ENCODE measurements at places on chromosomes 5 and 9.

- DNase-seq: no peak
These were observed 33.6 kb upstream of the HSD17B4 start for GRCh38 chr5:119418606-119419100.

- DNase-seq: no peak
These were observed 2.5 kb downstream of the LAMC3 start for GRCh38 chr9:131011274-131012022.

GRCh38 chr9:11872471-11872870, 820.7 kb upstream of the TYRP1 start:
- no peak for DNase-seq

- DNase-seq: no peak
These were observed 132.5 kb downstream of the MVB12B start for GRCh38 chr9:126459126-126459525.

- no peak for DNase-seq
These were observed 683.8 kb downstream of the LRRC70 start for GRCh38 chr5:63262185-63262981.

- no peak for DNase-seq
These were observed 24.3 kb upstream of the FAT2 start for GRCh38 chr5:151615431-151615830.

DNA sequence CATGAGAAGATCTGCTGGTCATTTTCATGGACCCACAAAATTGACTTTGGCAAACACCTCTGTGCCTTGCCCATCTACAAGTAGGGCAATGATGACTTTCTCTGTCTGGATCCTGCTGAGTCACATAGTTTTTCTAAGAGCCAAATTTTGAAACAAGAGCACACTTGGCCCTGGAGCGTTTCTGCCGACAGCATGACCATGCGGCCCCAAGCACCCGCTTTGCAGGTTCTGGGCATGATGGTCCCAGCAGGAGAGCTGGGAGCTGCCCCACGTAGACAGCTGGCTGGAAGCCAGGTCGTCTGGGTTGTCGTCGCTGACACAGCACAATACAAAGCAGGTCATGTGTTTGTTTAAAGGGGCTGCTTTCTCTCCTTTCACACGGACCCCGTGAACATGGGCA, 159.8 kb downstream of the SYK start:
- DNase-seq: no peak

DNA sequence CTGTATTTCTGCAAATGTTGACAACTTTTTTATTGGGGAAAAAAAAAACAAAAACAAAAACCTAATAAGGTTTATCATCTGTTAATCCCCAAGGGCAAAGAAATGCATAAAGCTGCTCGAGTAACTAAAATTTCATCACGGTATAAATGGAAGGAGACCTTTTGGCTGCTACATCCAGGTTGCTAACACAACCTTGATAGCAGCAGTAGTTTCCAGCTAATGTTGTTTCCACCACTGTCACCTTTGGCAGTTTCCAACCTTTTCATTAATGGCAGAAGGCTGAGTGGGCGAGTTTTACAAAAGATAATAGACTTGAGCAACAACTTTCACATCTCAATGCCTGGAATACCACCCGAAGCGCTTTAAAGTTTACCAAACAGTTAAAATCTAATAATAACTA, 8.5 kb downstream of the PAIP1 start:
- DNase-seq: no peak

DNA sequence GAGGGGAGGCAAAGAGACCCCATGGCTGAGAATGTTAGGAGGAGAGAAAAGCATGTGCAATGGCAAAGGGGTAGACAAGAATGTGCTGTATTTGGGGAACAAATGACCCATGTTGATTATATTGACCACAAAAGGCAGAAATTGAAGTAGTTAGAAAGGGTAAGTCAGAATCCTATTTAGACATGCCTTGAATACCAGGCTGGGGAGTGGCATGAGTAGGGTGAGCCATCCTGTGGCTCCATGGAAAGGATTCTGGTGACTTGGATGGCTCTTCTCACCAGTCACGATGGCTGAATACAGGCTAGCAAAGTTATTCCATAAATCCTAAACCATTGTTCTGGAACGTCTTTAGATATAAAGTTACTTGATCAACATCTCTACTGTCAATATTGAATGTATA, 73.4 kb upstream of the MEF2C start:
- no peak for DNase-seq

GRCh38 chr5:102718819-102719218, 36.3 kb upstream of the PAM start:
- no peak for DNase-seq

- DNase-seq: no peak
These were observed 3.6 kb upstream of the B4GALT1 start for GRCh38 chr9:33170464-33171415.

DNA sequence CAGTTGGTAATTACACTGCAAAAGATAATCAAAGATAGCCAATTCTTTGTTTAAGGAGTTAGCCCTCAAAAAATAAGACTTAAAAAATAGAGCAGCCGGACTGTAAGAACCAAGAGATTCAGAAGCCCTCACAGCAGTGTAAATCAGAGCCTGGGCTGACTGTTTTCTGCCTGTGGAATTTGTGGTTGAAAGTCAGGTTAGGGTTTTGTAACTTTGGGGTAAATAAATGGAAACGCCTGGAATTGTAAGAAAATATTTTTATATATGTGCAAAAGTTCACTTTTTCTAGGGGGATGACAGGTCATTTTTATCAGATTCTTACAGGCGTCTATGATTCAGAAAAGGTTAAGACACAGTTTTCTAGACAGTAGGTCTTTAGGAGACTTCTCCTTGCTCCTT, 35.6 kb downstream of the KLHL3 start:
- no peak for DNase-seq

GRCh38 chr9:108586471-108587139, 269.2 kb downstream of the ACTL7B start:
- no peak for DNase-seq

DNA sequence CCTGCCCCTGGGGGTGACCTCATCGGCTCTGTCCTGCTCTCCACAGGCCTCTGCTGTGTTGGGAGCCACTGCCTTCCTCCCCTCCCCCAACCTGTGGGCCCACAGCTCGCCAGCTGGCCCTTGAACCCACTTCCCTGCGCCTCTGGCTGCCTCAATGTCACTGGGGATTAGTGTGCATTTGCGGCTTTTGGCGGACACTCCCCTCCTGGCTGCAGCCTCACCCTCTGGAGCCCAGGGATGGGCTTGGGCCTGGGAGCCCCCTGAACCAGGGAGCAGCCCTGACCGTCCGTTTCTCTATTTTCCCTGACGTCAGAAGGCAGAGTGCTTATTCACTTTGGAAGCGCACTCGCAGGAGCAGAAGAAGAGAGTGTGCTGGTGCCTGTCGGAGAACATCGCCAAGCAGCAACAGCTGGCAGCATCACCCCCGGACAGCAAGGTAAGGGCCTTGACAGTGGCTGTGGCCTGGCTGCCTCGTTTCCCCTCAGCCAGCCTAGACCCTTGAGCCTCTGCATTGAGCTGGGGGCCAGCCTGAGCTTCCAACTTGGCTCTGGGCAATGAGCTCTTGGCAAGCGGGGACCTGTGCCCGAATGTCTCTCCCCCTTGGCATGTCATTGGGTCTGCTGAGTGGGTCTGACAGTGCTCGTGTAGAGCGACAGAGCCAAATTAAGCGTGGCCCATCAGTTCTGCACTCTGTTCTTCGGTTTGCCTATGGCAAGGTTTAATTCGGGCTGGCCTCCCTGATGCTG, 73.1 kb downstream of the RGS3 start:
- DNase-seq: no peak

All from NCI-H187 (cell line).